ENCODE measurements at places on chromosomes 1 and 21.

DNA sequence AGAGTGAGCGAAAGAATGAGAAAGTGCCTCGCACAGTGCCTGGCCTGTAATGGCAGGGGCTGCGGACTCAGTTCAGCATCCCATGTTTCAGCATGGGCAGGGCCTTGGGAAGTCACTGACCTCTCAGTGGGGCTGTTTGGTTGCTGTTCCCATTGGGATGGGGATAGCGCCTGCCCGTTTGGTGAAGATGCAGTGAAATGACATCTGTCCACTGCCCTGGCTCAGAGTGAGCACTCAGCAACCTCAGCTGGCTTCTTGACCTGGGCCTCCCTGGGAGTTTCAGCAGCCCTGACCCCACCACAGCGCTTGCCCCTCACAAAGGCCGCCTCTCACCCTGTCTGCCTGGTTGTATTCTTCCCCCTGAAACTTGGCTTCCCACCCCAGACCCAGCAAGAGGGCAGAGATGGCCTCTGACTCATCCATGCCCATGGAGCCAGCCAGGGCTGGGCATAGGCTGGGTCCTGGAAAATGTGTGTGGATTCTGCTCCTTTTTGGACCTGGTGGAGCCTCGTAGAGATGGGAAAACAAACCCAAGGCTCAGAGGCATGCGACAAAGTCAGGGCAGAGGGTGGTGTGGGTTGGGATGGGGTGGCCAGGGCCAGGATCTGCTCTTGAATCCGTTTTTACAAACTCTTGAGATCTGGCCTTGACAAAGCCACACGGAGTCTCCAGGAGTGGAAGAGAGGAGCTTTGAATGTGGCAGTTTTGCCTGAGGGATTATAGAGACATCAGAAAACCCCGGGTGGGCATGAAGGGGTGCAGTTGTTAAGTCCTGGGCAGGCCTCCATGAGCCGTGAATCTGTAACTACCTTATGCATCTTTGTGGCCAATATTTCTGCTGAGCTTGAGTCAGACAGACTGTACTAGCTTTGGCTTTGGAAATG lies 1.2 kb downstream of the XKR8 start:
- DNase-seq = no peak

- no peak for DNase-seq
These were observed 82.4 kb downstream of the NPHS2 start for GRCh38 chr1:179493323-179493722.

DNA sequence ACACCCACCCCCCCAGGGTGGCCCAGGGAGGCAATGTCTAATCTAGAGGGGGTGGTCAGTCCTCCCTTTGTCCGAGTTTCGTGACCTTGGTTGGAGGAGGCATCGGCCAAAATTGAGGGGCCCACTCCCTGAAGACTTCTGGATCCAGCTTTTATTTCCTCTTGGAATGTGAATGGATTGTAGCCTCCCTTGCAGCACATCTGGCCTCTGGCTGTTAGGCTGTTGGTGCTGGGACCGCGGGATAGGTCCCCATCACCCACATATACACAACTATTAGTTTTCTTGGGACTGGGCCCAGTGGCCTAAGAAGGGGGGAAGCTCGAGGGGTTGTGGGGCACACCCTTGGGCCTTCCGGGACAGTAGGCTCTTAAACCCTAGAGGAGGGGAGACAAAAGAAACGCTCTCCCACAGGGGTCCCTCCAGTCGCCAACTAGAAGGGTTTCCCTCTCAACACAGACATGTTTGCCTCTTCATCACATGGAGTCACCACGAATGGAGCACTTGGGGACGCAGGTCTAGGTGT lies 2.5 kb downstream of the LHX4 start:
- no peak for DNase-seq

GRCh38 chr1:57353654-57354053 lies 70.2 kb downstream of the DAB1 start:
- DNase-seq = no peak

DNA sequence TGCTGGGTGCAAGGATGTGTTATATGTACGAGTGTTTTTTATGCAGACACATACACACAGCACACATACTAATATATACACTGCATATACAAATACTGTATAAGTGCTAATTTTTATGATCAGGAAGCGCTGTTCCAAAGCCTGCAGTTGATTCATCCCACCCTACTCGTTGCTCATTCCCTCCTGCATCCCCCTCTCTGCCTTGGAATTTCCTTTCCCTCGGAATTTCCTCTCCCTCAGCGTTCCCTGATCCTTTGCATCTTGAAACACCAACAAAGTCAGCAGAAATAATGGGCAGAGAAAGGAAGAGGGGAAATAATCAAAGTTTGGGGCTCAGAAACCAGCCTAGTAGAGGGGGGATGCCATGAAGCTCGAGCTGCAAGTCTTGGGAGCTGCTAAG lies 98.9 kb downstream of the CSMD2 start:
- DNase-seq = no peak

GRCh38 chr1:173878251-173878650 lies 10.1 kb downstream of the ZBTB37 start:
- no peak for DNase-seq

- DNase-seq = no peak
These were observed 24.8 kb upstream of the ZMYM4 start for GRCh38 chr1:35243691-35244090.

DNA sequence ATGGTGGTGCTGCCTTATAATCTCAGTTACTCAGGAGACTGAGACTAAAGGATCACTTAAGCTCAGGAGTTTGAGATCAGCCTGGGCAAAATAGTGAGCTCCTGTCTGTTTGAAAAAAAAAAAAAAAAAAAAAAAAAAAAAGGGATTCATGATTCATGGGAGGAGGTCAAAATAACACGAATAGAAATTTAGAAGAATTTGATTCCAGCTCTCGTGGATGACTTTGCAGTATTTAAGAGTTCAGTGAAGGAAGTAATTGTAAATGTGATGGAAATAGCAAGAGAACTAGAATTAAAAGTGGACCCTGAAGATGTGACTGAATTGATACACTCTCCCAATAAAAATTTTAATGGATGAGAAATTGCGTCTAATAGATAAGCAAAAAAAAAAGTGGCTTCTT lies 15.8 kb downstream of the AUNIP start:
- no peak for DNase-seq

DNA sequence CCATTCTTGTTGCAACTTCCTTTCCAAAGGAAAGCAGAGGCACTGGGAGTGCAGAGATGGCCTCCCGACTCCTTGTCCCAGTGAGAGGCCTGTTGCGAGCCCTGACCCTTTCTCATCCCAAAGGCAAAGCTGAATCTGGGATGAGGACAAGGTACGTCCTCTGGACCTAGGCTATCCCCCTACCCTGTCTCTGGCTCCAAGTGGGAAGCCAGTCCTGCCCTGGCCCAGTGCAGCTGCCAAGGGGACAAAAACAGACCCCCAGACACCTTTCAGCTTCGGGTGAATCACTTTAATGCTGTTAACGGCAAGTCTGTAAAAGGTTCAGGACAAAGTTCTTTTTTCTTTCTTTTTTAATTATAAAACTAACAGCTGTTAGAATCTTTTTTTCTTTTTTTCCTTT lies 2.5 kb downstream of the TSSK3 start:
- DNase-seq = no peak

- no peak for DNase-seq
These were observed 46.9 kb upstream of the ADARB1 start for GRCh38 chr21:45027241-45028196.

GRCh38 chr1:19437891-19438294 lies 47.4 kb downstream of the CAPZB start:
- no peak for DNase-seq

DNA sequence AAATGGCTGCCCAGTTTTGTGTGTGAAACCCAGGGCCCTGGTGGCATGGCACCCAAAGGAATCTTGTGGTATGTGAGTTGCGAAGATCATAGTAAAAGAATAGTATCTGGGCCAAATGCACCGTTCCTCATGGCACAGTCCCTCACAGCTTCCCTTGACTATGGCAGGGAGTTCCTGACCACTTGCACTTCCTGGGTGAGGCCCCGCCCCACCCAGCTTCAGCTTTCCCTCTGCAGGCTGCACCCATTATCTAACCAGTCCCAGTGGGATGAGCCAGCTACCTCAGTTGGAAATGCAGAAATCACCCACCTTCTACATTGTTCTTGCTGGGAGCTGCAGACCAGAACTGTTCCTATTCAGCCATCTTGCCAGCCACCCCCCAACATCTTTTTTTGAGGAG lies 63.0 kb downstream of the SLC5A9 start:
- no peak for DNase-seq

- DNase-seq = no peak
These were observed 175.7 kb downstream of the HHIPL2 start for GRCh38 chr1:222372221-222372620.

- peak; percentile 22 for DNase-seq
These were observed 39.1 kb downstream of the TYW3 start for GRCh38 chr1:74771913-74772515.

DNA sequence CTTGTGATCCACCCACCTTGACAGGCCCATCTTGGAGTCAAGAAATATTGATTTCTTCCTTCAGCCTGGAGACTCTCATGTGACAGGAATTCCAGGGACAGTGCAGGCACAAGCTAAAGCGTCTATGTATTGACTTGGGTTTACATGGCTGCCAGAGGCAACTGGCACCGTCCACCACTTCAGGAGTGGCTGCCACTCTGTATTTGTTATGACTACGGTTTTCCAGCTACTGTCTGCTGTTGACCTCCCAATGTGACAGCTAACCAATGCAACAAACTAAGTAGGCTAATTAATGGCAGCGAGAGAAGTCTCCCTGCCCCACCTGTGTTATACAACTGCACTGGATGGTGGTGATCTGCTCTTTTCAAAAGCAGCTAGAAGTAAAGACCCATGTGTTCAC lies 56.9 kb downstream of the CD58 start:
- DNase-seq = no peak

DNA sequence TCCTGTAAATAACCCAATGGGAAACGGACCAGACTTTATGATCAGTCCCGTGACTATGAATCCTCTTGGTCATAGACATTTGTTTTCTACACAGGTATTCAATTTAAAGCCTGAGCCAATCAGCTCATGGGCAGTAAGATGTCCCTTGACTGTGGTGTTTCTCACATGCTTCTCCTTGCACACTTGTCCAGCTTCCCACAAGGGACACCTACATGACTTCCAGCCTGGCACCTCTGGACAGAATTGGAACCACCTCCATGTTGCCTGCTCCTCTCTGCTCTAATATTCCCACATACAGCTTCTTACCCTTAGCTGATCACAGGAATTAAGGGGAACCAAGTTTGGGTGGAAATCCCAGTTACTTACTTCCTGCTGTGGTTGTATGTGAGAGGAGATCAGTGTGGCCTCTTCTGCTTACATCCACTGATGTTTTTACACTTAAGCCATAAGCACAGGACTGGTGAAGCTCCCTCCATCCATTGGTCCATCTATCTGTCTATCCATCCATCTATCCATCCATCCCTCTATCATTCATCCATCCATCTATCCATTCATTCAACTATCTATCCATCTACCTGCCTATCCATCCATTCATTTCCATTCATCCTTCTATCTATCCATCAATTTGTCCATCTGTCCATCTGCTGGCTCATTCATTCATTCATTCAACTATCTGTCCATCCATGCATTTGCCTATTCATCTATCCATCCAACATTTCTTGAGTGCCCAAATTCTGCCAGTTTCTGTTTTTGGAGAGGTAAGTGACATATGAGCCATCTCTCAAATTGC lies 16.4 kb downstream of the RUNX1 start:
- DNase-seq = no peak

- DNase-seq = no peak
These were observed 519.6 kb upstream of the DEPDC1 start for GRCh38 chr1:69016468-69016867.

DNA sequence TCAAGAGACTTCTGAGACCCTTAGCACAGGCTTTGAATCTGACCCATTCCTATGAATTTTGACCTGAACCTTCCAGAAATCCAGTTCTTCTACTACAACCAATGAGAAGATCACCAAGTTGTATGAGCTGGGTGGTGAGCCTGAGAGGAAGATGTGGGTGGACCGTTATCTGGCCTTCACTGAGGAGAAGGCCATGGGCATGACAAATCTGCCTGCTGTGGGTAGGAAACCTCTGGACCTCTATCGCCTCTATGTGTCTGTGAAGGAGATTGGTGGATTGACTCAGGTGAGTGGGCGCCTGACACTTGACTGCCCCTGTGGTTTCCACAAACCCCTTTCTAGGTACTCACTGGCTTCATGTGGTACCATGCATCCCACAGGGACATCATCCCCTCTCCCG lies 20.0 kb upstream of the PIGV start:
- no peak for DNase-seq

DNA sequence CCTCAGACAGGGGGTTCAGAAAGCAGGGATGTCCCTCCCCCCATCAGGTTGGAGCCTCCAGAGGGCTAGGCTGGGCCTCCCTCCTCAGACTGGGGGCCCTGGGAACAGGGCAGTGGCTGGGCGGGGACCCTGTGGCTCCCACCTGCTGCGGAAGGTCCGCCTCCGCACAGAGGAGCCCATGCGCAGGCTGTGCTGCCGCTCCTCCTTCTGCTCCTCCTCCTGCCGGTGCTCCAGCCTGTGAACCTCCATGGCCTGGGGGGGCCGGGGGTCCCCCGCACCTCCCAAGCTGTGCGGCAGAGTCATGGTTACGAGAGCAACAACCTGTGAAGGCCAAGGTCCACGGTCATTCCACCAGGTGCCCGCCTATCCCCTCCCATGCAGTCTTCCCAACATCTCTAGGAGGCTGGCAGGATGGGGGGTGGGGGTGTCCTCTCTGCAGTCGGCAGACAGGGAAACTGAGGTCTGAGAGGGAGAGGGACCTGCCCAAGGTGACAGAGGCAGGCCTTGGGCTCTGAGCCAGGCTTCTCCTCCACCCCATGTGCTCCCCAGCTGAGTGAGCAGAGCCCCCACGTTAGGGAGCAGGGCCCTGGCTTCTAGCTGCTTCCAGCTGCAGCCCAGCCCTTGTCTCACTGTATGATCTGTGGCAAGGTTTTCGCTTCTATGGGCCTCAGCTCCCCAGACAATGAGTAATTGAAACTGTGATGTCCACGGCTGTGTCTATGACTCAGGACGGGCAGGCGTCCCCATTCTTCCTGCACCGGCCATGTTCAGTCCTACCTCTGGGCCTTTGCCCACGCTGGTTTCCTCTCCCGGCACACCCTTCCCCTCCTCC lies 3.4 kb downstream of the MYOM3 start:
- no peak for DNase-seq

DNA sequence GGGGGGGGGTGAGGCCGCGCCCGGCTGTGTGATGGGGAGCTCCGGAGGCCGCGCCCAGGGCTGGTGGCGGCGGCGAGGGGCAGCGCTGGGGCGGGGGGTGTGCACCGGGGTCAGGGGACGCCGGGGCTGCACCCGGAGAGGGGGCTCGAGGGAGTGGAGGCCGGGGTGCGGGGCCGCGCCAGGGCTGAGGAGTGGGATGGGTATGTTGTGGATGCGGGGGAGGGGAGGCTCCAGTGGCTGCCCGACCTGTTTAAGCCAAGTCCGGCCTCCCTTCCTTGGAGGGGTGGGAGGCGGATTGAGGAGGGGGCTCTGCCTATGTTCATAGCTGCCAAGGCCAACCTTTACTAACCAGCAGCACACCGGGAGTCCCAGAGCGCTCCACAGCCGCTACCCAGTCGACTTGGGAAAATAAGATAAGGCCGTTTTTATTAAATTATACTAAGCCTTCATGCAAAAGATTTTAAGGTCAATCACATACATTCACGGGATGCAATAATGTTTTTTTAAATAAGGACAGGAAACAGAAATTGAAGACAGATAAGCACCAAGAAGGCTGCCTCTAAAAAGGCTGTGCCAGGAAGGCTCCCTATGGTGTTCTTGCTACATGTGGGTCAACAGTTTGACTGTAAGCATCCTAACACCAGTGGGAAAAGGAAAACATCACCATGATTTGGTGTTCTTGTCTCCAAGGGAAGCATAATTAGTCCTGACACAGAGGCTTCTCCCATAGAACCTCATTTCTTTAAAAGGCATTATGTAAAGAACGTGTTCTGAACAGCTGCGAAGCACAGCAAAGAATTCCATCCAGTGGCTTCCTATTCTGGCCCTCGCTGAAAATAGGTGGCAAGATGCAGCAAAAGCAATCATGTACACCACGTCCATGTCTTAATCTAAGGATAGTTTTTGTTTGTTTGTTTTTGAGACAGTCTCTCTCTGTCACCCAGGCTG lies 626 bp upstream of the HLCS start:
- DNase-seq = no peak
